ENCODE measurements at places on chromosomes 1 and 21.
A peak's percentile ranks its signal among the peaks of the same experiment; 100 is the strongest.

GRCh38 chr1:39082010-39082799, 56.1 kb downstream of the NDUFS5 start:
- no peak for DNase-seq

DNA sequence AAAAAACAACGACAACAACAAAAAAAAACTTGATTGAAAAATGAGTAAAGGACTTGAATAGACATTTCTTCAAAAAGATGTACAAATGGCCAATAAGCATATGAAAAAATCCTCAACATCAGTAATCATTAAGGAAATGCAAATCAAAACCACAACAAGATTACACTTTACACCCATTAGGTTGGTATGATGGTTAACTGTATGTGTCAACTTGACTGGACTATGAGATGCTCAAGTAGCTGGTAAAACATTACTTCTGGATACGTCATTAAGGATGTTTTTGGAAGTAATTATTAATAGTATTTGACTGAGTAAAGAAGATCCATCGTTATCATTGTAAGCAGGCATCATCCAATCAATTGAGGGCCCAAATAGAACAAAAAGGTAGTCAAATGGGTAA, 34.9 kb upstream of the LYPLAL1 start:
- no peak for DNase-seq

GRCh38 chr1:226395753-226396152, 12.1 kb downstream of the PARP1 start:
- DNase-seq = no peak

DNA sequence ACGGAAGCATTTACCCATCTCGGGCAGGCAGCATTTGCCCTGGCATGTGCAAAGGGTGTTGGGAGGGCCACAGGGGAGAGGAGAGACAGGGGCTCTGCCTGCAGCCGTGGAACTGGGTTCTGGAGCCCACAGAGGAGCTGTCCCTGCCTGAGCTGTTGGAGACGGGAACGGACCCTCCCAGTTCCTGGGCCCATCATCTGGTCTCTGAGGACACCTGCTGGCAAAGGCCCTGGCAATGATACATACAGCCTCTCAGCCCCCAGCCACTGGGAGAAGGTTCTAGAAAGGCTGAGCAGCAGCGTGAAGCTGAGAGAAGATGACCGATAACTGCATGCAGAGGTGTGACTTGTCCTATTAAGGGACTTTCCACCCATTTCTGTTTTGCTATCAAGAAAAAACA, 31.4 kb downstream of the FAAP20 start:
- DNase-seq = no peak

DNA sequence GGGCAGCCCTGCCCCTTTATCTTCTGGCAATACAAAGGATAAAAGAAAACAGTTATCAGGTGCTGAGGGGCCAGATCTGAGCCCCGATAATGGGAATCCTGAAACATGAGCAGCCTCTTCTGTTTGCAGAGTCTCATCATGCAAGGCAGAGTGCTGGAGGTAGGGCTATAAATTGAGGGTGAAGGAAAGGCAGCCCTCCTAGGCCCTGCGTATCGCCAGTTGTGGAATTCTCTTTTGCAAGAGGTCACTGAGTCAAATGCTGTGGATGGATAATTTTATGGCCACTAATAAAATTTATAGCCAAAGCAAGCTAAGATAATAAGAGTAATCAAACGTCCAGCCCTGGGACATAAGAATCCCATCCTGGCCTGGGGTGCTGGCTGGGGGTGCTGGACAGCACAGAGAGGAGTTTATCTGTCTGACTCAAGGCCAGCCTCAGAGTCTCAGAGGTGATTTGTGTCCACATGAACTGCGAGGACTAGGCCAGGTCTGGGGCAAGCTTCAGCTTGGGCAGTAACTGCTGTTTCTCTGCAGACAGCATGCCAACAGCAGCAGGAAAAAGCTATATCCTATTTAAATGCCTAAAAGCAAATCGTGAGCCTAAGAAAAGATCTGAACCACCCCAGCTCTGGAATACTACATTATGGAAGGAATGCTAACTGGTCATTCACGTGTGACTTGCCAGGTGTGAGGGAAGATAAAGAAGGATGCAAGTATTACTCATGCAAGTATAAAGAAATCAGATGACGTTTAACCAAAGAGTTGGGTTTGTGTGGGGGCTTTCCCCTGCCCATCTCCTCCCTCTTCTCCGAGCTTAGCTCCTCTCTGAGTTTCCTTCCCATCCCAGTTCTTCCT, 254.8 kb downstream of the KIF26B start:
- DNase-seq = no peak

DNA sequence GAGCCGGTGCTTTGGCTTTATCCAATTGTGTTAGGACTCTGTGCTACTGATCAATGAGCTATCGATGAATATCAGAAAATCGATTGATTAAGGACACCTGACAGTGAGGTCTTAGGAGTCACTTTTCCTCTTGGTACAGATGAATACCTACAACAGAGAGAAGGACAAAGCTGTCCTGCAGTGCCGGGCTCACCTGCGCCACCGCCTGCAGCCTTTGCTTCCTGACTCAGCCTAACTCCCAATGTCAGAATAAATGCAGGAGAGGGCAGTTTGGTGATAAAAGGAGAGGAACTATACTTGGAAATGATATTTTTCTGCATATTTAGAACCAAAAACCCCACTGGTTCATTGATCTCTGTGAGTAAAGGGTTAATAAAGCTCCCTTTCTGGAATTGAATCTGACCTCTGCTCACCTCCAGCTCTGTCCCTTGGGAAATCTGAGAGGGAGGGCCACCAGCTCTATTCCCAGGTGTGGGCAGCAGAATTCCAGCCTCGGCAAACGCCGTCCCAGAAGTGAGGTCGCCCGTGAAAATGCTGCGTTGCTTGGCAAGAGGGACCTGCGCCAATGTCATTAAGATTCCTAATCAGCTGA, 39.3 kb downstream of the POFUT2 start:
- DNase-seq = no peak

DNA sequence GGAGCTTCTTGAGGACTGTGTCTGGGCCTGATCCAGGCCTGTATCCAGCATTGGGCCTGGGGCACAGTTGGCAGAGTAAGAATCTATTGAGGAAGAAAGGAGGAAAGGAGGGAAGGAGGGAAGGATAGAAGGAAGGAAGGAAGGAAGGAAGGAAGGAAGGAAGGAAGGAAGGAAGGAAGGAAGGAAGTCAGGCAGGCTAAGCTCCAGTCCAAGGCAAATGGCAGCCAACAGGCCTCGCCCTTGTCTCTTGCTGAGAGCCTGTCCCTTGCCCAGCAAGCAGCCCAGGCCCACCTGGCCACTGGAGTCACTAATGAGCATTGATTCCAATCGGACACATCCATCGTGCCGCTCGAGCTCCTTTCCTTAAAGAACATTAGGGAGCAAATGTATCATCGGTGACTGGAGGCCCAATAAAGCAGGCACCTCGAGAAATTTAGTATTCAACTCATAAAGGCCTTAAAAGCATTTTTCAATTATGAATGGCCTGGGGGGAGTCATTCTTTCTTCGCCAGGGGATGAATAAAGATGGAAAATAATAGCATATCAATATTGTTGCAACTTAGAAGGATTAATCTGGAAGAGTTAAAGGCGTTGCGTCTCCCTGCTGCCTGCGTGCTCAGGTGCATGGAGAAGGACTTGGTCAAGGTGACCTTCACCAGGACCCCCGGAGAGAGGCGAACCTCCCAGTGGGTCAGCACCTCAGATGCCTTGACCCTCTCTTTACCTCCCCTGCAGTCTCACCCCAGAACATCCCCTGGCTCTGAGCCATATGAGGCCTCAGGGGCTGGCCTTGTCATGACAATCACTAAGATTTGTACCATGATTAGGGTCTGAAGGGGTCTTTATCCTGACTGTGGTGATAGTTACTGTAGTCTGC, 144.5 kb upstream of the RUNX3 start:
- DNase-seq = no peak

DNA sequence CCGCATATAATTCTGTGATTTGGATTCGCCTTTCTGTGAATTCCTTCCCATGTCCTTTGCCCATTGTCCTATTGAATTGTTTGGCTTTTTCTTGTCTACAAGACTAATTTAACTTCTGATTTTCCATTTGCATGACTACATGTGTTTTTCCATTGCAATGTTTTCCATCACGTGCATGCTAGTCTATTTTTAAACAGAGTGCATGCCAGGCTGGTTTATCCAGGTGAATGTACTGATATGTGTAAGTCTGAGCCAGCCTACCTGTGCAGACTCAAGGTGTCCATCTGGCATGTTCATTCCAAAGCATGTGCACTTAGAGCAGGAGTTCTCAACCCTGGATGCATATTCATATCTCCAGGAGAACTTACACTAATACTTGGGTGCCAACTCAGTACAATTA, 59.7 kb downstream of the INAVA start:
- no peak for DNase-seq

GRCh38 chr1:15324869-15325335, 77.9 kb downstream of the FHAD1 start:
- no peak for DNase-seq

DNA sequence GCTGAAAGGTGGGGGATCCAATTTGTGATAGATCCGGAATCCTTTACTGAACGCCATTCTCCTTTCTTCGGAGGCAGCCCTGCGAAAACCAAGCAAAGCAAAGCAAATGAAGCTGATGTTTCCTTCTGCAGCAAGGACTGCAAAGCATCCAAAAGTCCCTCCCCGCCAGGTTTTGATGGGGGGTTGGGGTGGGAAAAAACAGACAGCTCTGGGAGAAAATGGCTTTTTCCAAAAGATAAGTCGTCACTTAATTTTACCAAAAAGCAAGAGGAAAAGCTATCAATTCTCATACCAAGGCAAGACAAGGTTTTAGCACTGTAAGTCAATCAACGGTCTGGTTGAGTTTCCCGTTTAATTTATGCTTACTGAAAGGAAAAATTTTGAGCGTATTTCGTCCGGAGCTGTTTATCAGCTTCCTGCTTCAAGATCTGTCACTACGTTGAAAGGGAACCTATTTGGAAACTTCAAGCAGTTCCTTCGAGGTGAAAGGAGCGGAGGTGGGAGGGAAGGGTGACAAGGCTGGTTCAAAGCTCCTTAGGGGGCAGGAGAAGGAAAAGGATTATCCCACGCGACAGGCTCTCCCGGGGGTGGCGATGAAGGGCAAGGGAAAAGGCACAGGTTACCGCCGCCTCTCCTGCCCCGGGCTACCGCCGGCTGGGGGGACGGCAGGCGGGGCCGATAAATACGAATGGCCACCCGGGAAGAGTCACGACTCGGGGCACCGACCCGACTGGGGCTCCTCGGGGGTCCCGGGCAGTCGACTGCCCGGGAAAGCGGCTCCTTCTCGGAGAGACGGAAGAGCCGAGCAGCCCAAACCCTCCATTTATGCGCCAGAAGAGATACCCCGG, 750 bp downstream of the SYNJ1 start:
- DNase-seq = peak; percentile 43

GRCh38 chr1:145782272-145783099, 41.4 kb downstream of the RNF115 start:
- DNase-seq = no peak

DNA sequence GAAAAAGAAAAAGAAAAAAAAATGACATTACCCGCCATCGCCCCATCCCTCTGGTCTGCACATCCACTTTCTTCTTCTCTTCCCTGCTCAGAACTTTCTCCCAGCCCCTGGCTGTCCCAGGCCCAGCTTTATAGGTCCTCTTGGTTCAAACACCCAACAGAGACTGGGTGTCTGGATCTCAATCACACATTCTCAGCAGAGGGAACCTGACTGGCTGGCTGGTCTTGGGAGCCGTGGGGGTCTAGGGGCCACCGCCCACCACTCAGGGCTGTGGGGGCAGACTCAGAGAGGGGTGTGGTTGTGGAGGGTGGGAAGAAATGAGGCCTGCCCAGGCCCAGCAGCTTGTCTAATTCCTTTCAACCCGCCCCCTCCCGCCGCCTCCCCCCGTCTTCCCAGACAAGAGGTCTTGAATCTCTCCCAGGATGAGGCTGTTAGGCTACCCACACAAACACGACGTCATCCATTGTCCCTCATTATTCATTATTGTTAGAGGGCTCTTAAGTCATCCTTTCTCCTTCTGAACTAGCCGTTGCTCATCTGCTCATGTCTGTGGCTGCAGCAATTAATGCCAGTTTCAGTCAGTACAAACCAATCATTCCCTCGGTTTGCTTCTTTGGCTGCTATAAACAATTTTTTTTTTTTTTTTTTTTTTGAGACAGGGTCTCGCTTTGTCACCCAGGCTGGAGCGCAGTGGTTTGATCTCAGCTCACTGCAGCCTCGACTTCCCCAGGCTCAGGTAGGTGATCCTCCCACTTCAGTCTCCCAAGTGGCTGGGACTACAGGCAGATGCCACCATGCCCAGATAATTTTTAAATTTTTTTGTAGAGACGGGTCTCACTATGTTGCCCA, 40.6 kb upstream of the CLIC4 start:
- DNase-seq = peak; percentile 94

DNA sequence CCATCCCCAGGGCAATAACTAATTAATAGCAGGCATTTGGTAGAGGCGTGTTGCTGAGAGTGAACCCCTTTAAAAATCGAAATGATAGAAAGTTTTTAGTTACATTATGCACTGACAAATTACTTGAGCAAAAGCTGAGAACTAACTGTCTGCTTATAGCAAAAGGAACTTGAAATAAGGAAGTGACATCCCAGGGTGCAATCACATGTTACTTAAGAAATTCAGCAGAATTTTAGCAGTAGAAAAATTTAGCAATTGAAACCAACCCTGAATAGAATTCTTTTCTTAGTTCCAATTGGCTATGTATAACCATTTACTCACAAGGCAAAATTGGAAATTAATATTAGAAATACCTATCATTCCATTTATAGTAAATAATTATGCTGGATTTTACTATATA, 139.5 kb upstream of the SAMSN1 start:
- DNase-seq = peak; percentile 28

GRCh38 chr1:111290630-111291029, at the start of gene CHIA:
CHIA (plus strand) TSS chr1:111290851; CDS start chr1:111310468, 19,617 bp downstream.
- no peak for DNase-seq

DNA sequence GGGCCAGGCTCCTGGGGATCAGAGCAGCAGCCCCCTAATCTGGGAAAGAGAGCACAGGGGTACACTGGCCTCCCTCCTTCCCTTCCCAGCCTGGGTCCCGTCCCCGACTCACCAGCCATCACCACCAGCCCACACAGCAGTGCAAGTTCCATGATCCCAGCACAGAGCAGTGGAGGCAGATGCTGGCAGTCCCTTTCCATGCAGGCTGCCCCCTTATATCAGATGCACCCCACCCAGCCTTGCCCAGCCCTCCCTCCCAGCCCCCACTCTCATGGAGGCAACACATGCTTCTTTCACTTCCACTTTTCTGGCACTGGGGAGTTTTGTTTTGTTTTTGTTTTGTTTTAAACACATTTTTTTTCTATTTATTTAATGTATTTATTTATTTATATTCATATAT, at the start of gene PLA2G2D:
Gene PLA2G2D, minus strand, starts transcription at position 190 of the 400 bp plus-strand sequence. Its CDS starts 38 bp downstream, at position 152.
- no peak for DNase-seq

- DNase-seq = no peak
Observed at GRCh38 chr1:17194615-17195528, 10.1 kb upstream of the PADI1 start.
